GM23248 (cell line): ENCODE measurements at places on chromosomes 12 and 14. TPM values are rescaled to one million over a fixed set of nuclear protein-coding genes. Genes with fewer than 3 reads are reported as not detected.

Gene ALX1
- not detected in 2 replicates for polyA plus RNA-seq

Gene IRF2BPL
- polyA plus RNA-seq = 4.8 and 4.9 TPM in 2 replicates

Gene KLRD1
- polyA plus RNA-seq = 0.01 and 0.25 TPM in 2 replicates

Gene MYBPC1
- polyA plus RNA-seq = not detected in 2 replicates

Gene P2RX2
- not detected in 2 replicates for polyA plus RNA-seq

Gene CD163L1
- 1.9 and 2.5 TPM in 2 replicates for polyA plus RNA-seq

Gene SLC7A7
- polyA plus RNA-seq = 0.63 and 1.7 TPM in 2 replicates

Gene KRT2
- polyA plus RNA-seq = not detected in 2 replicates

Gene ACIN1
- 28.8 and 35.5 TPM in 2 replicates for polyA plus RNA-seq

Gene FLRT2
- 34.9 and 40.0 TPM in 2 replicates for polyA plus RNA-seq

Gene NAA25
- 16.1 and 17.2 TPM in 2 replicates for polyA plus RNA-seq

Gene DEPDC4
- polyA plus RNA-seq = 1.5 and 2.7 TPM in 2 replicates

Gene ARHGAP9
- 0.48 and 0.61 TPM in 2 replicates for polyA plus RNA-seq

Gene RAB5B
- 65.8 and 66.6 TPM in 2 replicates for polyA plus RNA-seq

Gene RFLNA
- 0.86 and 1.2 TPM in 2 replicates for polyA plus RNA-seq

Gene KCNMB4
- polyA plus RNA-seq = 1.2 and 1.7 TPM in 2 replicates

Gene FAIM2
- 4.6 and 5.3 TPM in 2 replicates for polyA plus RNA-seq

Gene AMIGO2
- polyA plus RNA-seq = 19.6 and 20.5 TPM in 2 replicates

Gene TAS2R31
- polyA plus RNA-seq = 0.24 TPM in 1 of 2 replicates, not detected in the other

Gene VTI1B
- 192 and 207 TPM in 2 replicates for polyA plus RNA-seq

Gene PIWIL1
- not detected in 2 replicates for polyA plus RNA-seq

Gene LRIG3
- 9.2 and 10.4 TPM in 2 replicates for polyA plus RNA-seq

Gene GOLGA5
- 66.2 and 70.6 TPM in 2 replicates for polyA plus RNA-seq

Gene ADAMTS20
- not detected in 2 replicates for polyA plus RNA-seq

Gene CCDC77
- polyA plus RNA-seq = 4.5 and 8.3 TPM in 2 replicates

Gene TMEM229B
- polyA plus RNA-seq = 0.43 and 0.48 TPM in 2 replicates

Gene ADGRD1
- polyA plus RNA-seq = 11.2 and 11.3 TPM in 2 replicates
